ENCODE measurements at places on chromosomes 12 and 14.

GRCh38 chr14:69827560-69827959, 30.5 kb upstream of the SLC10A1 start:
- DNase-seq: no peak

- peak; percentile 1 for DNase-seq
Measured at GRCh38 chr12:130281153-130281799, 56.4 kb upstream of the PIWIL1 start.

GRCh38 chr14:71776471-71777360, 155.5 kb upstream of the RGS6 start:
- DNase-seq: no peak

DNA sequence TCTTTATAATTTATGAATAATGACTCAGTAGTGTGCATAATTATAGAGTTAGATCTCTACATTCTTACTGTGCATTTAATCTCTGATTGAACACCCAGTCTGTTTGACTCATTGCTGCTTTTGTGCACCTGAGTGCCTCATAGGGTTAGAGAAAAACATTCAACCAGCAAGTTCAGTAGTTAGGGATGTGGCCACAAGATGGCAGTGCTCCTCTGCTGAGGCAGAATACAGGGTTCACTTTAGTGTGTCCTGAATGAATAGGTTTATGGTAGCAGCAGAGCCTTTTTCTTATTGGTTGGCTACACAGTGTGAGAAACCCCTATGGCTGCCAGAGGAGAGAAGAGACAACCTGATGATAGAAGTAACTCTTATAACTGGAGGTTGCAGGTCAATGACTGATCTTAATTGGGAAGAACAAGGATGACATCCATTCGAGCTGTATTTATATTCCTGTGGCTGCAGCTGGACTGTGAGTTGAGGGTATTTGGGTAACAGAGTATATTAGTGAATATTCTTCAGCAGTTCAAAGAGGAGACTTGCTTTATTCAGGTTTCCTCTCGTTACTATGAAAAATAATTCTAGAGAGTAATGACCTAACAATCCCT, 194.9 kb upstream of the OR4E1 start:
- peak; percentile 39 for DNase-seq

GRCh38 chr12:130977743-130978095, 24.0 kb downstream of the ADGRD1 start:
- DNase-seq: no peak

- no peak for DNase-seq
Measured at GRCh38 chr14:102949062-102949800, 26.8 kb downstream of the AMN start.

GRCh38 chr12:16277585-16277984, at the start of gene SLC15A5:
Gene SLC15A5, minus strand, starts transcription at chr12:16277685. Its CDS starts 0 bp downstream, at chr12:16277685.
- peak; percentile 88 for DNase-seq

DNA sequence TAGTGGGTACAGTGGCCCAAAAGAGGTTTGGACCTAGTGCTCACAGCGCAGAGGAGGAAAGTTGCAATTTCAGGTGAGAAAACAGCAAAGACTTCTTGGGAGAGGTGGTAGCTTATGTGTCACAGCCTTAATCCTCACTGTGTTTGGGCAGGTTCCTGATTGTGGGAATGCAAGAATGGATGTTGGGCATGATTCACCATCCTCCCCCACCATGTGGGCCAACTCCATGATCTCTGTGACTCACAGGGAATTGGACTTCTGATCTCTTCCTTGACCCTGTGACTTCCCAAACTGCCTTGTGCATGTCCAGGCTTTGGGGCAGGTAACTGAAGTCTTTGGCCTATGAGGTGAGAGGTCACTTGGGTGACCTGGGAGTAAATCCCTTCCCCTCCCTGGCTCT, 1.8 kb upstream of the CHST11 start:
- DNase-seq: no peak

GRCh38 chr12:109587921-109588320, 14.3 kb downstream of the MVK start:
- DNase-seq: no peak

DNA sequence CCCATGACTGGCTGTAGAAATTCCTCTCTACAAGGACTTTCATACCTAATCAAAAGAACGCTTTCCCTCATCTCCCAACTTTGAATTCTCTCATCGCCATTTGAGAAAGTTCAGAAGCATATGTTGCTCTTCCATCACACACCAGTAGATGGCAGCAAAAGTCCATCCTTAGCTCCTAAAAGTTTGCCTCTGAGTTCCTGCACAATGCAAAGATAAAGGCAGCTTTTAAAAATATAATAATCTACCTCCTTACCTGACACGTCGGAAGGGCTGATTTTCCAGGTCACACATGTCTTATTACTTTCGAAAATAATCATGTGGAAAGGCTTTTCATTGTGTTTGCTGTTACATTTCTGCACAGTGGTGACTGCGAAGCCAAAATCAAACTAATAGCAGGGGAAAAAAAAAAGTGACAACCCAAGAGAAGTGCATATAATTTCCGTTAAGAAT, 456.7 kb upstream of the SEL1L start:
- DNase-seq: peak; percentile 51

DNA sequence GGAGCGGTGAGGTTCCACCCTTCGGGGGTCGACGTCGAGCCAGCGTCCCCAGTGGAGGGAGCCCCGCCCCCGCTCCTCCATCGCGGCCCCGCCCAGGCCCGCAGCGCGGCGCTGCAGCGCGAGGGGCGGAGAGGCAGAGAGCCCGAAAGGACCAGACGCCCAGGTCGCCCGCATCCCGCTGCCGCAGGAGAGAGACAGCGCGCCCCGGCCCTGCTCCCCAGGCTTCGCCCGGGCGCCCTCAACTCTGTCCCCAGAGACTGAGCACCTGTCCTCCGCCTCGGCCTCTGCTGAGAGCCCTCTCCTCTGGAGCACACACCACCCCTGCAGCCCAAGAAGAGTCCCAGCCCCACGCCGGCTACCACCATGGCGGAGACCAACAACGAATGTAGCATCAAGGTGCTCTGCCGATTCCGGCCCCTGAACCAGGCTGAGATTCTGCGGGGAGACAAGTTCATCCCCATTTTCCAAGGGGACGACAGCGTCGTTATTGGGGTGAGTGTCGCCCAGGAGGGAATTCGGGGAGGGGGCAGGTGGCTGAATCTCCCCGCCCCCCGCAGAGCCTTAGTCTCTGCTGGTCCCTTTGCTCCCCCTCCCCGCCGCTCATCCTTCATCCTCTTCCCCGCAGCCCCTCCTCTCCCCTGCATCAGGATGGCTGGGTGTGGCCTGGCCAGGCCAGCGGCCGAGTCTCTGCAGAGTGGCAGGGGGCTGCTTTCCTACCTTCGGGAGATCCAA, at the start of gene KIF5A:
Gene KIF5A, plus strand, starts transcription at position 136 of the 732 bp plus-strand sequence. Its CDS starts 228 bp downstream, at position 364.
- DNase-seq: no peak

- DNase-seq: no peak
Measured at GRCh38 chr12:89470741-89471509, 53.7 kb downstream of the GALNT4 start.

DNA sequence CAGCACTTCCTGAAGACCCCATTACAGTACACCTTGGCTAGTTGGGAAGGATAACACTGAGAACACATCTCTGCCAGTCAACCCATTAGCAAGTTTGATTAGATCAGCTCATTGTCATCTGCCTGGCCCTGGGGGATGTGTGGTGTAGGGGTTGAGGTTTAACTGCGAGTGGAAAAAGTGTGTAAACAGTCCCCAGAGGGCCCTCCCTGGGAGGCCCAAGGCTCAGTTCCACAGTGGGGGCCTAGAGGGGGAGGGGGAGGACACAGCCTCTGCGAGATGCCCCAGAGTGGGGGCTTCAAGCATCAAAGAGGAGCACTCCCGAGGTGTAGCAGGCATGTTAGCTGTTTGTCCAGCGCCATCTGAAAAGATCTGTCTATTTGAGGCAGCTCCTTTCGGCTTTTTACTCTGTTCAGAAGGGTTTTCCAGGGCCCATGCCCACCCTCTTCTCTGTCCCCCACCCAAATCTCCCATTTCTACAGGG, 344 bp downstream of the LPAR5 start:
- DNase-seq: no peak

DNA sequence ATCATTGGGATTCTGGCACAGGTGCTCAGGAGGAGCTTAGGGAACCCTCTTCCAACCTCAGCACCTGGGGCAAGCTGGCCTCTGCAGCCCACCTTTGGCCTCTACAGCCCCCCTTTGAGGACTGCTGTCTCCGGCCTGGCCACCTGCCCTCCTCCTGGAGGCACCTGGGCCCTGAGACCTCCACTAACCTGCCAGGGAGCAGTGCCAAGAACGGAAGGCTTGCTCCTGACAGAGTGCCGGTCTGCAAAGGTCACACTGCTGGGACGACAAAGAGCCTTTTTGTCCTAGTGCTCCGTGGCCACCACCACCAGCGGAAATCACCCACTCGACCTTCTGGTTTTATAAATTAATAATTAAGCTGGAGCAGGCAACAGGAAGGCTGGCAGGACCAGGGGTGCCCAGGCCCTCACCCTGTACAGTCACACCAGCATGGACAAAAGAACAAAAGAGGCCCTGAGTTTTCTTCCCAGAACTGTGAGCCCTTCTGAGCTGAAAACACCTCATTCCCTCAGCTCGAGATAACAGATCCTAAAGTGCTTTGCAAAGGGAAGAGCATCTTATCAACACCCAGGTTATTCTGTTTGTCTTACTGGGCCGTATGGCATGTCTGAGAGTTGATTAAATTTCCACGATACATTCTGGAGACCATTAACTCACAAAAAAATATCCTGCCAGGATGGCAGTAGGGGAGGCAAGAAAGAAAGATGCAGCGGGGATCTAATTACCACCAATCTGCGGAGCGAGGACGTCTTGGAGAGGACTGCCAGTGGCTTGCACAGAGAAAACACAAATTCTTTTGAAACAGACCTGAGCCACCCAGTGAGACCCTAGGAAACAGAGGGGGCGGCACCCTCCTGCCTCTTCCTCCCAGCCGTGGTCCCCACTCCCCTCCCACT, 8.2 kb downstream of the TESC start:
- no peak for DNase-seq

- DNase-seq: no peak
Measured at GRCh38 chr14:64945431-64946178, 3.1 kb upstream of the GPX2 start.

DNA sequence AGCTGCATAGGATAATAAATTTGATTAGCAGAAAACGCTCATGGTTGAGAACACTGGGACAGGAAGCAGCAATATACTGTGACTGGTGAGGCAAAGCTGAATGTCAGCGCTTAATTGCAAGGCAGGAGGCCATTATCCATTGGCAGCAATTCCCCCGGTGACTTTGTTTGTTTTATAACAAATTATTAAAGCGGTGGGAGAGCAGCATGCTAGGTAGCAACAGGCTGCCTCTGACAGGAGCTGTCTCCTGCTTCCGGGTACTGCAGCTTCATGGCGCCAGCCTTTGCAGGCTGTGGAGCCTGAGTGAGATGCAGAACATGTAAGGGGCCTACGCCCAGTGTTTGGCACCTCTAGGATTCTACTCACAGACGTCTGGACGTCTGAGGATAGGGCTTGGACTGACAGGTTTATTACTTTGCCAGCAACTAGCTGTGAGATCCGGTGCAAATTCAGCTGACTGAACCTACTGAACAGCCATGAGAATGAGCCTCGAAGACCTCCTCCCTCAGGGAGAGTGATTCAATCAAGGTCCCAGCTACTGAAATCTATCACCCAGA, 82.1 kb upstream of the SSTR1 start:
- peak; percentile 12 for DNase-seq

DNA sequence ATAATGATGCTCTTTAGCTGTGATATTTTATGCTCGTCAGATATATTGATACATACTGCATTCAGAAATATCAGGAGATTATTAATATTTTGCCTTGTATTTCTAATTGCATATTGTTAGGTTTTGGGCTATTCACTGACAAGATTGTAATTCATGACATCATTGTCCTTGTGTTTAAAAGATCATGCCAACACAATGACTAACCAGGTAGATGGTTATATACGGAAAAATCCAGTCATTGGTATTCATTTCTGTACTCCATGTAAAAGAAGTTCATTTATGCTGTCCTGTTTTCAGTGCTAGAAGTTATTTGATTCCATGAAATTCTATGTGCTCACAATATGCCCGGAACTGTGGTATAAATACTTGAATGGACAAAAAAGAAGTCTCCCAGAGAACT, 107.5 kb downstream of the KITLG start:
- no peak for DNase-seq

GRCh38 chr12:12427568-12427967, 70.7 kb downstream of the BORCS5 start:
- no peak for DNase-seq

DNA sequence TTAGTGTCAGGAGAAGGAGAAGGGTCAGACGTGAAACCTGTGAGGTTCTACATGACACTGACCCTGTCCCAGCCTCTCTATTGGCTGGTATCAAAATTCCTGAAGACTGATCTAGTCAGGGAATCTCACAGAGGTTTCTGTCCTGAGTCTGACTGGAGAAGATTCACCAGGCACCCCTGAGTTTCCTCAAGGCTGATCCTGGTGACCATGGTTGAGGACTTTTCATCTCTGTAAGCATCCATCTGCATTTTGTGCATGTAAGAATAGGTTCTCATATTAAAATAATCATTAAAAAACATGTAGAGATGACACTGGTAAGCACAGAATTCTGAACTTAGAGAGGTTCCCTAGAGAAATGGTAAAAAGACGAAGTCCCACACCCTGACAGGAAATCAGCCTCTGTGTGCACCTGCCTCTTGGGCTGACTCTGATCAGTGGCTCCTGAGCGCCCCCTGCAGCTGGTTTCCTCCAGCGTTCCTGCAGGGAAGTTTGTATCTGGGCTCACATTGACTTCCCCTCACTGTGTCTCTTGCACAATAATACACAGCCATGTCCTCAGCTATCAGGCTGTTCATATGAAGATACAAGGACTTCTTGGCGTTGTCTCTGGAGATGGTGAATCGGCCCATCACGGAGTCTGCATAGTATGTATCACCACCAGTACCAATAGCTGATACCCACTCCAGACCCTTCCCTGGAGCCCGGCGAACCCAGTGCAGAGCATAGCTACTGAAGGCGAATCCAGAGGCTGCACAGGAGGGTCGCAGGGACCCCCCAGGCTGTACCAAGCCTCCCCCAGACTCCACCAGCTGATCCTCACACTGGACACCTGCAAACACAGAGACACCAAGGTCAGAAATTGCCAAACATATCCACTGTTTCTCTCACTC, 991.9 kb downstream of the TMEM121 start:
- no peak for DNase-seq
